ENCODE measurements at places on chromosomes 16 and 17.
A peak's percentile ranks its signal among the peaks of the same experiment; 100 is the strongest.

DNA sequence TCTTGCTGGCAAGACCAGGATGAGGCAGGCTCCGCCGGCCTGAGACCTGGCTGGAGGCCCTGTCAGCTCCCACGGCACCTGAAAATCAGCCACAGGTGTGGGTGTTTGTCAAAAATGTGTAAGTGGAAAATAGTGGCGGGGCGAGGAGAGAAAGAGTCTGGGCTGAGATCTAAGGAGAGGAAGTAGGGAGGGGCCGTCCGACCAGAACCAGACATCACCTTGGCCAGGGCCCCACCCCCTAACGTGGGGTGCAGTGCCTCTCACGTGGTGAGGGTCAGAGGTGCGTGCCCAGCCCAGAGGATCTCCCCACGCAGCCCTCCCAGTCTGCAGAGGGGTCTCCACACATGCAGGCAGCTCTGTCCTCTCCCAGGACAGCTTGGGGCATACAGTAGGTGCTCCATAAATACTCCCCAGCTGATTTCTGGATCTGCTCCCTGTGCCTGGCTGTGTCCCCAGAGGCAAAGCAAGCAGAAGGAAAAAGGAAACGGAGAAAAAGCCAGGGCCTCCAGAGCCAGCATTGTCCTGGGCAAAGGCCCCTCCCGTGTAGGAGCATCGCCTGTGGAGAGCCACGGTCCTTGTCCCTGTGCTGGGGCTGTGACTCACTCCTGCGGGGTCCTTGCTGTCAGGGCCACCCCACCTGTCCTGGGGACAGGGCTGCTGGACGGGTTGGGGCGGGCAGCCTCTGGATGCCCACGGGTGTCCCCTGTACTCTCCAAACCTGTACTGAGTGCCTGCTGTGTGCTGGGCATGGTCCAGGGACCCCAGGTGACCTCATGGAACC lies 16.7 kb downstream of the ZFPM1 start:
- no peak for DNase-seq

- no peak for DNase-seq
Measured at GRCh38 chr17:39599004-39599664, 8.6 kb downstream of the NEUROD2 start.

- no peak for DNase-seq
Measured at GRCh38 chr16:5216441-5217080, 119.0 kb upstream of the EEF2KMT start.

DNA sequence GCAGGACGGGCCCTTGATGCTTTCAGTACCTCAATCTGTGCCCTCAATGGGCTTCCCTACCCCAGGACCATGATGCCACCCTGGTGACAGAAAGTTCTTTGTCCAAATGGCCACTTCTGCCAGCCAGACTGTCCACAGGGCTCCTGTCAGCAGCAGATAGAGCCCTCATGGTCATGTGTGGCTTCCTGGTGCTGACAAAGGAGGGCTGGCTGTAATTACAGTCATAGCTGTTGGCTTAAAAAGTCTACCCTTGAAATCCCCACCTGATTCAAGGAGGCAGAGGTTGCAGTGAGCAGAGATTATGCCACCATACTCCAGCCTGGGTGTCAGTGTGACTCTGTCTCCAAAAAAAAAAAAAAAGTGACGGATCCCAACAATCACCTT lies 3.3 kb downstream of the TRPV2 start:
- no peak for DNase-seq

DNA sequence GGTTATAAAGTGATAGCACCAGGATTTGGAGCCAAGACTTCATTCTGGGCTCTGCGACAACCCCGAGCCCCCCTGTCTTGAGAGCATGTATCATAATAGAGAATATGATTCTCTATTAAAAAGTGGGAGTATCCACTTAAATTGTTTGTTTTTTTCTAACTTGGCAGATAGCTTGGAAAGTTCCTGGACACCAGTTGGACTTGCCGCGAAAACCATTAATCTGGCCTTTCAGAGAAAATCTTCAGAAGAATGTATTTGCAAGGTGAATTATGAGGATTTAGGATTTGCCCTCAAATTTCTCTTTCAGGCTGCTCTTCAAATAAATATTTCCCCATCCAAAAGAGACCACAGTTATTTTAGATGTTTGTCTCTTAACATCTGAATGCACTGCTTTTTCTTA lies 53.5 kb downstream of the MARCHF10 start:
- DNase-seq, result no peak

DNA sequence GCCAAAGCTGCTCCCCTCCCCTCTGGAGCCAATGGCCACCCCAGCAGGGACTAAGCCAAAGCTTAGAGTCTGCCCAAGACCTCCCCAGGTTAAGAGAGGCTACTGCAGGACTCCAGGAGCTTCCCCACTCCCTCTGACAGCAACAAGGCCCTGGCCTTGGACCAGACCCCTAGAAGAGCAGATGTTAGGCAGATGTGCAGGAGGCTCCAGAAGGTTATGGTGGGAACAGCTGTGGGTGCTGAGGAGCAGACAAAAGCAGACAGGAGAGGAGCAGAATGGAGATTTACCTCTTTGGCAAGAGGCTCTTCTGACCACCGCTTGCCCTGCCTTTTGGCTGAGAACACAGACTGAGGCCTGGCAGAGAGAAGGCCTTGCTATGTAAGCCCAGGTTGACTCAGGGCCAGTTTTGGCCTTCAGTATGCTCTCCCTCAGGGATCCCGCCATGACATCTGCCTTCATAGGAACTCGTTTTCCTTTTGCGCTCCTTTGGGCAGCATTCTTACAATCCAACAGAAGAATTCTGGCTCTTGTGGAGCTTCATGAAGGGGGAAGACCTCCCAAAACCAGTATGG lies 113.0 kb downstream of the RBFOX3 start:
- no peak for DNase-seq

DNA sequence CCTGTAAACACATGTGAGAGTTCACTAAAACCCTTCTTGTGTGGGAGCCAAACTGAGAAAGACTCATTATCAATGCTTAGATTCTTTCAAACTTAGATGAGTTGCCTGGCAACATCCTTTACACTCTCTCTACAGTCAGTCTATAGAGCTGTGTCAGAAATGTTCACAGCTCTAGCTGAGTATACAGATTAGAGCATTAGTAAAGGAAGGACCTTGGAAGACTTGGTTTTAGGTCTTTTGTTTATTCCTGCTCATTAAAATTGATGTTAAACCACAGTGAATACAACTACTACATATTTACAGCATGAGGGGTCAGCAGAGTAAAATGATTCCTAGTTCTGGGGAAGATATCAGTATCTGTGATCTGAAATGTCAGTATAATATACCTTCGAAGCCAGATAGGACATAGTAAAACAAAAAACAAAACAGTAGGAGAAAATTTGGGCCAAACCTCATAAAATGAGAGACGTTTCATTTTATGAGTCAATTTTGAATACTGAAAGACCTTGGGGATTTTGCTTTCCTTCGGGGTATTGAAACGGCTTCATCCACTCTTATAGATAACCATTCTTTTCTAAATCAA lies 186.0 kb downstream of the TANC2 start:
- no peak for DNase-seq

DNA sequence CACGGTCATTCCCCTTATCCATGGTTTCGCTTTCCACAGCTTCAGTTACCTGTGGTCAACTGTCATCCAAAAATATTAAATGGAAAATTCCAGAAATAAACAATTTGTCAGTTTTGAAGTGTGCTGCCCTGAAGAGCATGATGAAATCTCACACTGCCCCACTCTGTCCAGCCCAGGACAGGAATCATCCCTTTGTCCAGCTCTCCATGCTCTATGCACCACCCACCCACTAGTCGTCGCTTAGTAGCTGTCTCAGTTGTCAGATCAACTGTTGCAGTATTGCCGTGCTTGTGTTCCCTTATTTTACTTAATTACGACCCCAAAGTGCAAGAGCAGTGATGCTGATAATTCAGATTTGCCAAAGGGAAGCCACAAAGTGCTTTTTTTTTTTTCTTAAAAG lies 10.3 kb downstream of the KRT9 start:
- DNase-seq, result no peak

GRCh38 chr17:75847614-75848522 lies 3.7 kb upstream of the UNC13D start:
- DNase-seq, result no peak

- DNase-seq, result no peak
Measured at GRCh38 chr17:66386498-66387351, 84.3 kb downstream of the PRKCA start.

DNA sequence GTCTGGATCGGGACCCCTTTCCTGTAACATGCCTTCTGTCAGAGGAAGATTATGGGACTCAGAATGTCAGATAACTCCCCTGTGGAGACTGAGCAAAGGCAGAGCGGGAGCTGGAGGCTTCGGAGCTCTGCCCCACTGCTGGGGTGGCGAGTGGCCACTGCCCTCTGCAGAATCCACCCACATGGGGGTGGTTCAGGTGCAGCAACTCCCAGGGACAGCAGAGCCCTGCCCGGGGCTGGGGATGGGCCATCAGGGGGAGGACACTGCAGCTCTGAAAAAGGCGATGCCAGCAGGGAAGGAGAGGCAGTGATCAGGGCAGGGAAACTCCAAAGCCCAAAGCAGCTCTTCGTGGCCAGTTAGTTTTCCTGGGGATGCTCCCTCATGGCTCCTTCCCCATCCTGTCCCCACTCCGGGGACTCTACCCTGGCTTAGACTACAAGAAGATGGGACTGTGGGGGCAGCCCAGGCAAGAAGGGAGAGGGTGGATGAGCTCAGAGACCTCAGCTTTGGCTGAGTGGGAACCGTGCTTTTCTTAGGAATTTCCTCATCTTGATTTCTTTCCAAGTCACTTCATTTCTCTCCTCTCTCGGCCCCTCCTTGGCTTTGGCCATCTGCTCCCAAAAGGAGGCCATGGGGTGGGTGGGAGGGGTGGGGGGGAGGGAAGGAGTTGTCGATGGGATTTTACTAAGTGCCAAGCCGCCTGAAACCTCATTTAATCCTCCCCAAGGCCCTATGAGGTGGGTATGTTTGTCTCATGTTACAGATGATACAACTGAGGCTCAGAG lies 4.0 kb downstream of the CA4 start:
- no peak for DNase-seq

DNA sequence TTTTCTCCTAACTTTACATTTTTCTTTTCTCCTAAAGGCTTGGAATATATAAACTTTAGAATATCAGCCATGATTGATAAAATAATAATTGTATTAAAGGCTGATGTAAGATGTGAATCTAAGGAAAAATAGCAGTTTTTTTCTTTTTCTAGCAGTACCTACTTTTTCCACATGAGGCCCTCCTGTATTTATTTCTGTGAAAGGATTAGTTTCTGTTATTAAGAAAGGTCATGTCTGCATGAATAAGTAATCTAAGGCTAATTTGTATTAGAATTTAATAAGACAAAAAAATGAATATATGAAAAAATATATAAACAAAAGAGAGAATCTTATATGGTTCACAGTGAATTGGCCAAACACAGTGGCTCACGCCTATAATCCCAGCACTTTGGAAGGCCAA lies 85.3 kb downstream of the STXBP4 start:
- DNase-seq, result no peak

GRCh38 chr17:2002767-2003329 lies 22.3 kb downstream of the RTN4RL1 start:
- DNase-seq, result no peak

GRCh38 chr17:70242781-70243437 lies 73.6 kb downstream of the KCNJ2 start:
- DNase-seq, result no peak

DNA sequence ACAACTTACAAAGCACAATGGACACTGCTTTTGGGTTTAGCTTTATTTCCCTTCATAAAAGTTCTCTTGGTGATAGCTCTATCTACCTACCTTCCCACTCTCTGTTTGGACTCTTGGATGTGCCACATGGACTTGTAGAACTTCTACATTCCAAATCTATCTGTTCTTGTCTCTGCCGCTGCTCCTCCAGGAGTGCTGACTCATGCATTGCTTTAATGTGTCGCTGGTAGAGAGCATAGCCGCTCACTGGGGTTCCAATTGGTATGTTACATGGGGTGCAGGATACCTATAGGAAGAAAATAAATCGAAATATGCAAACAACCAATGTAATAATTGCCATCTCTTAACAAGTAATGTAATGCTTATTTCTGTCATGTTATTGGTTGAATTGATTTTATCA lies 92.1 kb downstream of the TTC19 start:
- no peak for DNase-seq

- no peak for DNase-seq
Measured at GRCh38 chr17:56697190-56697589, 103.7 kb downstream of the NOG start.

GRCh38 chr16:20393801-20394577 lies 10.5 kb downstream of the PDILT start:
- DNase-seq, result no peak

DNA sequence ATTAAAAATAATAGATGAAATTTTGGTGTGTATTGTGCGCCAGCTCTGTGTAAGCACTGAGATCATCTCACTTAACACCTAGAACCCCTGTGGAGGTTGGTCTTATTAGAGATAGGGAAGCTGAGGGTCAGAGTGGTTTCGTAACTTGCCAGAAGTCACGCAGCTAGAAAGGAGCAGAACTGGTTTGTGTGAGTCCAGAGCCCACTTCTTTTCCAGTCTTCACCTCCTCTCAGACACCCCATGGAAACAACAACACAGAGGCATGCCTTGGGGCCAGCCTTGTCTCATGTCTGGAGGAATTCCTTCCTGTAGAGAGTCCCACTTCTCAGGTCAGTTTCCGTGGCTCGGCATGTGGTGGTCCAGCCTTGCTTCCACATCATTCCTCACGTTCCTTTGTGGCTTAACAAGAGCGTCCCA lies 16.5 kb downstream of the YPEL2 start:
- no peak for DNase-seq

GRCh38 chr16:73339821-73340220 lies 291.9 kb upstream of the ZFHX3 start:
- DNase-seq, result no peak

- DNase-seq, result no peak
Measured at GRCh38 chr16:19876501-19877059, 8.1 kb downstream of the GPRC5B start.

GRCh38 chr16:8929086-8929748 lies 34.5 kb downstream of the USP7 start:
- DNase-seq, result no peak

GRCh38 chr17:13306310-13306962 lies 288.6 kb upstream of the ELAC2 start:
- DNase-seq, result peak; percentile 60

- no peak for DNase-seq
Measured at GRCh38 chr17:47905221-47905733, 9.2 kb downstream of the SP2 start.

GRCh38 chr17:64223931-64224629 lies 39.0 kb downstream of the TEX2 start:
- no peak for DNase-seq

- no peak for DNase-seq
Measured at GRCh38 chr16:64924086-64924485, 197.8 kb downstream of the CDH11 start.

- DNase-seq, result no peak
Measured at GRCh38 chr16:49681217-49681883, 174.6 kb downstream of the ZNF423 start.

- no peak for DNase-seq
Measured at GRCh38 chr17:51103050-51103449, 17.6 kb downstream of the SPAG9 start.

GRCh38 chr17:57724026-57724728 lies 20.9 kb downstream of the CCDC182 start:
- no peak for DNase-seq

GRCh38 chr16:88558457-88559442 lies 11.5 kb upstream of the ZC3H18 start:
- DNase-seq, result peak; percentile 59

GRCh38 chr17:2082003-2082781 lies 27.3 kb downstream of the HIC1 start:
- no peak for DNase-seq

Measured in HTR-8/SVneo (cell line).